ENCODE measurements at places on chromosomes 4 and X. TPM values are rescaled to one million over a fixed set of nuclear protein-coding genes. Genes with fewer than 3 reads are reported as not detected.

The NPFFR2 gene
- not detected for total RNA-seq

GRCh38 chr4:169404960-169405359, 134.2 kb upstream of the SH3RF1 start:
- peak; percentile 17 for DNase-seq

The CAPN6 gene
- 41.9 TPM for total RNA-seq

The CFP gene
- 2.5 TPM for total RNA-seq

The PCDH7 gene
- total RNA-seq = 42.6 TPM

GRCh38 chrX:138946926-138947325, 235.4 kb upstream of the FGF13 start:
- DNase-seq = no peak

- DNase-seq = no peak
These were observed 172.5 kb upstream of the GATB start for GRCh38 chr4:151933122-151933827.

The SPIN2B gene
- total RNA-seq = 10.9 TPM

DNA sequence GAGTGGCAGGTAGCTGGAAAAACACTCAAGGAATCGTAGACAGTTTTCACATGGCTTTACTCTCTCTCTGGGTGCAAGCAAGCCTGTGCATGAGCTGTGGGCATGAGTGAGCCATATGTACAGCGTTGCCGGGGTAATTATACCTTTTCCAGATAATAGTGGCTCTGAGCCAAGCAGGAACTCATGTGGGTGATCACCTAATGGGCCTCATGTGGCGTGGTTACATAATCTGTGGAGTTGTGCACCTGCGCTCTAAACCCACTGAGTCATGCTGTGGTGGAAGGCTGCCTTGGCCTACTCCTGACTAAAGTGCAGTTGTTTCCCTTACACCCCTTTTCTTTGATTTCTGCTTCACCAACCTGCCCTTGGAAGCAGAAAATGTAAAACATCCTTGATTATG, 1564.5 kb upstream of the PCDH10 start:
- DNase-seq = no peak

The ZNF185 gene
- 17.7 TPM for total RNA-seq

The GPR143 gene
- 1.6 TPM for total RNA-seq

DNA sequence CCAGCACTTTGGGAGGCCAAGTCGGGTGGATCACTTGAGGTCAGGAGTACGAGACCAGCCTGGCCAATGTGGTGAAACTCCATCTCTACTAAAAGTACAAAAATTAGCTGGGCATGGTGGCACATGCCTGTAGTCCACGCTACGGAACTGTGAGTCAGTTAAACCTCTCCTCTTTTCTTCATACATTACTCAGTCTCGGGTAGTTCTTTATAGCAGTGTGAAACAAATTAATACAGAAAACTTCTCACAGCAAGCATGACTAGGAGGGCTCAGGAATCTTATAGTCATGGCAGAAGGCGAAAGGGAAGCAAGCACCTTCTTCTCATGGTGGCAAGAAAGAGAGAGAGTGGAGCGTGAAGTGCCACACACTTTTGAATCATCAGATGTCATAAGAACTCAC, 358.9 kb downstream of the NLGN4X start:
- DNase-seq = no peak

The EXOC1L gene
- total RNA-seq = not detected

The IL1RAPL2 gene
- 1.8 TPM for total RNA-seq

GRCh38 chrX:65420154-65420553, 114.4 kb downstream of the LAS1L start:
- no peak for DNase-seq

DNA sequence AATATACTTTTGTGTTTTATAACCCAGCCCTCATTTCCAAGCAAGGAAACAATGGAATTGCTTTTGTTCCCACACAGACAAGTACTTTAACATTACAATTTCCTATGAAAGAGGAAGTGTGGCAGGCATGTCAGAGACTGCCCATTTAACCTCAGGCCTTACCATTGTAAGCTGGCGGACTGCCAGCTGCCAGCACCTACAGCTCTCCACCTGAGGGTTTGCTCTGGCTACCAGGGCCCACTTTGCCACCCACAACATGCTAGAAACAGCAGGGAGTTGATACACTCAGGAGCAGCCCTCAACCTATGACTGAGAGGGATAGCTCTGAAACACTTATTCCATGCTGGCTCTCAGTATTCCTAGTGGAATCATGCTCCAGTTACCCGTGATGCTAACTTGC, 152.3 kb upstream of the PRDX4 start:
- DNase-seq = no peak

GRCh38 chrX:117989512-117989911, 127.1 kb downstream of the KLHL13 start:
- no peak for DNase-seq

DNA sequence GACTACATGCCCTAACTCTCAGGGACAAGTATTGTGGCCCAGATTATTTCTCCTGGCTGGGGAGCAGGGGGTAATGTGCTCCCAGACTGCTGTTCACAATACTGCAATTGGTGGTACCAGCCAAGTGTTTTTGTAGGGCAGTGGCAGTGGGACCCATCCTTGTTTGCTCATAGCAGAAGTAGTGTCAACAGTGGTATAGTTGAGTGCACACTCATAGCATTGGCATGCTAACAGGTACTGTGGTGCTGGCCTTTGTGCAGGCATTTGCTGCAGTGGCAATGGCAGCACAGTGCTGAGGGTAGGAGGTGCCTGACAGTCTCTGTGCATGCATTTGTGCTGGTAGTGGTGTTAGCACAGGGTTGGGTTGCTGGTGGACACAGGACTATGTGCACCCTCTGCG, 995.0 kb downstream of the SH3BGRL start:
- no peak for DNase-seq

GRCh38 chr4:143384381-143384994, 47.8 kb downstream of the GAB1 start:
- DNase-seq = no peak

DNA sequence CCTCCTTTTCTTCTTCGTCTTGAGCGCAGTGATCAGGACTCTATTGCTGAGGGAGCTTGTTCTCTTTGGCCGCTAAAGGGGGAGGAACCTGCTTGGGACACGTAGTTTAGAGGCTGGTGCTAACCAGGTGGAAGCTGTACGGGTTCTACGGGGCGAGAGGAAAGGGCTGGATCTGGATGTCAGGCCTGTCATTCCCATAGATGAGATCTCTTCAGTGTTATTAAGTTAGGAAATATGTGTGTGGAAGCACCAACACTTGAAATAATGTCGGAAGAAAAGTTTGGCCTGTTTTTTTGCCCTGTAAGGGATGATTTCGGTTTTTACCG, 643 bp downstream of the SRP72 start:
- no peak for DNase-seq

DNA sequence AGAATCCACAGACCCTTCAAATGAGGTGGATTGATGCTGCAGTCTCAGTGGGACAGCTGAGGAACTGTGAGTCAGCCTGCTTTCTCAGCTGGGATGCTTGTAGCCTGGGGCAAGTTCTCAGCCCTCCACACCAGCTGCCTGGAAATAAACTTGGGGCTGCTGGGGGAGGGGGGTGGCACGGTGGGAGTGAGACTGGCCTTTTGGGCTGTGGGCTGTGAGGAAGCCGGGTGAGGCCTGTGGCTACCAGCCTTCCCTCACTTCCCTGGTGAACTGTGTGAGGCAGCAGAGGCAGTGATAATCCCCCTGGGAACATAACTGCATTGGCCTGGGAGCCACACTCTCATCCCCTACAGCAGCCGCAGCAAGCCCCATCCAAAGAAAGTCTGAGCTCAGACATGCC, 114.5 kb upstream of the GUCY1A1 start:
- no peak for DNase-seq

The AGTR2 gene
- total RNA-seq = 5.0 TPM

The MAGIX gene
- total RNA-seq = 1.4 TPM

The OPHN1 gene
- 17.9 TPM for total RNA-seq

DNA sequence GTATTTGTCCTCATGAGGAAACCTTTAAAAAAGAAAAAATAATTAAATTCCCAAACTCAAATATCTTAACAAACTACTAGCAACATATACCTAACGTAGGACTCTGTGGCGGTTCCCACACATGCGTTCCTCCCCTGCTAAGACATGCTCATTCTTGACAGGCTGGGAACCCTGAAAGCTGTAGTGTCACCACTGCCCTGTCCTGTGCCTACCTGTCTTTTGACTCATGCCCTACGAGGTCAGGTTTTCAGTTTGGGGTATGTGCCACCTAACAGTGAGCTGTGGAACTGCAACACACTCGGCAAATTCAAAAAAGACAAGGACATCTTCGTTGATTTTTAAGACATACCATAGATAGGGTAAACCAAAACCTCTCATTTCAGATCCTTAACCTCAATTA, 17.8 kb downstream of the IDS start:
- no peak for DNase-seq

DNA sequence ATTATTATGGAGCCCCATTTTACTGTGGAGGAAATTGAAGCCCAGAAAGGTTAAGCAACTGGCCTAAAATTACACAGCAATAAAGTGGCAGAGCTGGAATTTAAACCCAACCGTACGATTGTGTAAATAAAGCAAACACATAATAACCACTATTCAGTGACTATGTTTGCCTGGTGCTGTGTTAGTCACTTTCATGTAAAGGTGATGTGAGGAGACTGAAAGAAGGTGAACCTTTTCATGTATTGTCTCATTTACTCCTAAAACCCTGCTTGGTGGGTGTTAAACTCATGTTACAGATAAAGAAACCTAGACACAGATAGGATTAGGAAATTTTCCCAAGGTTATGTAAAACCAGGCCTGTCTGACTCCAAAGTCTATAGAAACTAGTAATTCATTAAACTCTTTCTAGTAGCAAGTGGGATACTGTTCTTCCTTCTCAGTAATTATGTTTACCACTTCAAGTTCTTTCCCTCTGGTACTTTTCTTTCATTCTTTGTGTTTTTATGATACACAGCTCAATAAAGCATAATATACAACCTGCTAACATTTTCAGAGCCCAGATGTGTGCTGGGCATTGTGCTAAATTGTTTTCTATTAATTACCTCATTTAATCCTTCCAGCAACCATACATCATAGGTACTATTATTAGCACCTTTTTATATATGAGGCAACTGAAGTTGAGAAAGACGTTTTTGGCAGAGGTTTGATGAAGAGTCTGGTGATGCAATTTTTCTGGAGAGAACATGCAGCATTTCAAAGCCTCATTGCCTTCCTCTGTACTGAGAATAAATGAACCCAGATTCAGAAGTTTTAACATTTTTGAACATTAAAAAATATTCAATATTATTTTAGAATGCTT, 202.7 kb downstream of the SPRY1 start:
- DNase-seq = peak; percentile 77

GRCh38 chrX:110321670-110322069, 3.8 kb upstream of the AMMECR1 start:
- no peak for DNase-seq

DNA sequence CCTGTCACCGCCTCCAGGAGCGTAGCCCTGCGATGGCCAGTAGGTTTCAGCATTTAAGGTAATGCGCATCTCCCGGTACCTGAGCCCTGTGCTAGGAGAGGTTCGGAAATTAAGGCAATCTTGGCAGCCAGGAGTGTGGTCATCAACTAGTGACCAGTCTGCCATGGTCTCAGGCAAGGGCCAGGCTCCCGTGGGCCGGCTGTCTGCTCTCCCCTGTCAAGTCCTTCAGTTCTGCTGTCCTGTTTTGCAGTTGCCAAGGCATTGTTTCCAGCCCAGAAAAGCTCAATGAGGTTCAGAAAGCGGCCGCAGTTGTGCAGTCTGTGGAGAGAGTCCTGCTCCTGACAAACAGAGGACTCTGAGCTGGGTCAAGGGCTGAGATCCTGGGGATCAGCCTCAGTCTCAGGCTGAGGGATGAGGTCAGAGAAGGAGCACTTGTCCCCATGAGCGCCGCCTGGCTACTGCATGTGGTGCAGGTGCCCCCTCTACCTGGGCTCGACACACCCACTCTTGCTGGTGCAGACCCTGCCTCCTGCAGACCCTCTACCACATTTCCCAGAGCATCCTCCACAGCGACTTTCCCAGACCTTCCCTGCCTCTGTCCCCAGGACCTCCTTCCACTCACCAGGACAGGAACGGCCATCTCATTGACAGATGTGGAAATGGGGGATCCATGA, 53.4 kb upstream of the PSAPL1 start:
- DNase-seq = no peak

The SMIM10 gene
- 2.3 TPM for total RNA-seq

- no peak for DNase-seq
These were observed 416.1 kb upstream of the FTHL17 start for GRCh38 chrX:31487951-31488350.

- DNase-seq = no peak
These were observed 54.1 kb upstream of the PRPS1 start for GRCh38 chrX:107574054-107574683.

DNA sequence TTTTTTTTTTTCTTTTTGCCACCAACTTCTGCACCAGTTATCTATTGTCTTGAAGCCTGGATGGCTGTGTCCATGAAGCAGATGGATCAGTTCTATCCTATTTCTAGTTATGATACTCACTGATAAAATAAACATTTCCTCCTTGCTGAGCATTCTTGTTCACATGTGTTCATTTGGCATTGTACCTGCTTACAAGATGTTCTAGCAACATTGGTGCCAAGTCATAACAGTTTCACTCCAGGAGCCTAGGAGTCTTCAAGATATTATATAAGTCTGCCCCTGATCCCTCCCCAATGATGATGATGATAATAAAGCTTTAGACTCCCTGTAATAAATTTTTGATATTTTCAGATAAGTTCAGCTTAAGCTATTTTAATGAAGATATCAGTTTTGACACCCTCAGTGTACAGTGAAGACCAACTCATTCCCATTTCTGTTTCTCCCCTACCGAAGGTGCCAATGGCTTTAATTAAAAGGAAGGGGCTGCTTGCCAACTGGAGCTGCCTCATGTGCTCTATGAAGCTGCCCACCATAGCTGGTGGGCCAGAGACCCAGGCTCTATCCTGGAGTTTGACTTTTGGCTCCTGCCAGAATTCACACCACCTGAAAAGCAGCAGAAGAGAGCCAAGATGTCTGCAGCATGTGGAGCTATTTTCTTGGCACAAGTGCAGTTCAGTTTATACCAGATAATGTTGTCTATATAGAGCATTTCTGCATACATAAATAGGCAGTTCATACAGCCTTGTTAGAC, 265.4 kb upstream of the TET2 start:
- DNase-seq = no peak

- no peak for DNase-seq
These were observed 1311.6 kb downstream of the RAPGEF2 start for GRCh38 chr4:160414496-160414895.

DNA sequence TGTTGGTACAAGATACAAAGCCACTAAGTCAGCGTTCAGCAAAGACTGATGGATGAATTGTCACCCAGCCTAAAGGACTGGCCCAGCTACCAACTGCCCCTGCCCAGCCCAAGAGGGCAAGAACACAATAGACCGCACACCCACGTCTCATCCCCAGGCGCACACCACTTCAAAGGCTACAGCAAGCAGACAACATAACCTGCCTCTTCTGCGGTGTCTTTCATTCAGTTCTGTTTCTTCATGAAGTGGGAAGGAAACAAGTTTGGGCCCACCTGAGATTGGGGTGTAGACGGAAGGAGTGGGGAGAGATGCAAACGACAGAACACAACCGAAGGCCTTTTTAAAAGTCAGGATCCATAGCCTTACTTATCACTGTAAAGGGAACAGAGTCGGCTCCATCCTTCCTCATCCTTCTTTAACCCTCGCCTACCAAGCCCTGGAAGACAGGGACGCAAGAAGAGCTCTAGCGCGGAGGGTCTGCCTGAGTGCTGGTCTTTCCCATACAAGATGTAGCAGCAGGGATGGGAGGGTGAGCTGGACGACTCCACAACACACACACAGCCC, 691 bp downstream of the SCARB2 start:
- DNase-seq = peak; percentile 56

The ZNF330 gene
- 29.7 TPM for total RNA-seq

Measured in skin of body (tissue), 3 donors.